ENCODE measurements at places on chromosomes 7 and 10. TPM values are rescaled to one million over a fixed set of nuclear protein-coding genes. Genes with fewer than 3 reads are reported as not detected.
A peak's percentile ranks its signal among the peaks of the same experiment; 100 is the strongest.

The HMX3 gene
- not detected for total RNA-seq

- peaks cover 15% of the 10 kb centered on the region for H3K36me3 ChIP-seq
- H3K27me3 ChIP-seq: no peaks in the 10 kb centered on the region
- DNase-seq: no peak
Observed at GRCh38 chr7:105786520-105787470, 89.6 kb downstream of the ATXN7L1 start.

The EIF5AL1 gene
- total RNA-seq: not detected

The LIPF gene
- not detected for total RNA-seq

The TWIST1 gene
- not detected for total RNA-seq

DNA sequence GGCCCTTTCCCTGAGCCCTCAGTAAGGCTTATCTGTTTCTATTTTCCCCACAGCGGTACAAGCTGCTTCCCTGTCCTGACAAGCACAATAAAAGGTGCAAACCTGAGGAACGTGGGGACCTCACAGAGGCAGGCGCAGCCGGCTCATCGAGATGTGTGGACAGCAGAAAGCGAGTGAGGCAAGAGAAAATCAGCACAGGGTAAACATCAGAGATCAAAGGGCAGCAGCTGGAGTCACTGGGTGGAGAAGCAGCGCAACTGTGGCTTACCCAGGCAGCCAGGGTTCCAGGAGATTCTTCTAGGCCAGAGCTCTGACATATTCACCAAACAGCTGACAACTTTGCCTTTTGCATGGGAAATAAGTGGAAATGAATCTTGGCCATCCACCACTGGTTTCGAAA, 212.6 kb downstream of the WDR11 start:
- no peaks in the 10 kb centered on the region for H3K27me3 ChIP-seq
- no peaks in the 10 kb centered on the region for H3K4me1 ChIP-seq
- no peak for DNase-seq
- no peaks in the 10 kb centered on the region for H3K36me3 ChIP-seq
- H3K27ac ChIP-seq: no peak overlapping the region

DNA sequence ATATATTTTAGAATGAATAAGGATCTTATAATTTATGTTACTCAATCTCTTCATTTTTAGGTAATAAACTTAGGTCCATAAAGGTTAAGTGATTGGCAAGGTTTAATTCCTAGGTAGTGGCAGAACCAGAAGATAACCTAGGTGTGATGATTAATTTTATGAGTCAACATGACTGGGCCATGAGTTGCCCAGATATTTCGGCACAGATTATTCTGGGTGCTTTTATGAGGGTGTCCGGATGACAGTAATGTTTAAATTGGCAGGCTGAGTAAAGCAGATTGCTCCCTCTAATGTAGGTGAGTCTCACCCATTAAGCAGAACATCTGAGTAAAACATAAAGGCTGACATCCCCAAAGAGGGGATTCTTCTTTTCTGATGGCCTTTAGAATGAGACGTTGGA, 1349.3 kb upstream of the CELF2 start:
- no peak overlapping the region for H3K4me3 ChIP-seq
- no peaks in the 10 kb centered on the region for H3K4me1 ChIP-seq
- H3K27ac ChIP-seq: no peak overlapping the region
- DNase-seq: no peak
- H3K27me3 ChIP-seq: no peaks in the 10 kb centered on the region

DNA sequence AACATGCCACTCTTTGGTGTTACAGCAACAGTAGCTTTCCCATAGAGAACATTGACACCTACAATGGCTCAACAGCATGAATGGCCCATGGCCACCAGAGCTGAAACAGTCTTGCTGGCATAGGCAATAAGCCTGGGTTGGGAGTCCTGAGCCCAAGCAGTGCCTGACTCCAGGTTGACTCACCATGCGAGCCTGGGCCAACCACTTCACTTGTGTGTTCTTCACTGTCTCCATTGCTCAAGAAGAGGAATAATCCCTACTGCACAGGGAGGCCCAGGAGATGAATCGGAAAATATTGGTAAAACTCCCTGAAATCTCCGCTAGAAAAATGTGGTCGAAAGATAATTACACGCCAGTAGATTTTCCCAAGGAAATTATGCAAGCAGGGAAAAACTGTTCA, 89.2 kb upstream of the INHBA start:
- no peak overlapping the region for H3K4me3 ChIP-seq
- no peaks in the 10 kb centered on the region for H3K36me3 ChIP-seq
- no peaks in the 10 kb centered on the region for H3K4me1 ChIP-seq
- no peaks in the 10 kb centered on the region for H3K27me3 ChIP-seq
- H3K27ac ChIP-seq: no peak overlapping the region
- no peak for DNase-seq

DNA sequence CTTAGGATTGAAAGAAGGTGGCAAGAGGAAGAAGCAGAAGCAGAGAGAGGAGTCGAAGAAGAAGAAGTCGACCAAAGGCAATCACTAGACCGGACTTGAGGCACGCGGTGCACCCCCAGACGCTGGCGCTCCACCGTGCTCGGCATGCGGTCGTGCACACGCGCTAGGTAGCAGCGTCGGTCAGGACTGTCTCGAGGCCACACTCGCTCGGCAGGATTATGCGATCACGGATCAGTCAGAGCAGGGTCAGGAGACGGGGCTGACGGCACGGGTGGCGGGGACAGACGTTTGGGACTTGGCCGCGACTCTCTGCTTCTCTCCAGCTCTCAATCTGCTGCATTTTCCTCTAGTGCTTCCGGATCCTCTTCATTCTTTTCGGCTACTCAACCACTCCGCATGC, 79.2 kb downstream of the DNAJB6 start:
- no peak overlapping the region for H3K4me3 ChIP-seq
- no peak for DNase-seq
- H3K27ac ChIP-seq: no peak overlapping the region
- no peaks in the 10 kb centered on the region for H3K4me1 ChIP-seq
- no peaks in the 10 kb centered on the region for H3K27me3 ChIP-seq
- no peaks in the 10 kb centered on the region for H3K36me3 ChIP-seq

GRCh38 chr7:36224934-36225858, 72.1 kb downstream of the EEPD1 start:
- no peak overlapping the region for H3K27ac ChIP-seq
- DNase-seq: no peak
- no peaks in the 10 kb centered on the region for H3K4me1 ChIP-seq
- H3K27me3 ChIP-seq: no peaks in the 10 kb centered on the region
- no peak overlapping the region for H3K4me3 ChIP-seq
- H3K36me3 ChIP-seq: no peaks in the 10 kb centered on the region

GRCh38 chr7:140212100-140212881, 35.5 kb upstream of the KDM7A start:
- DNase-seq: no peak
- no peaks in the 10 kb centered on the region for H3K36me3 ChIP-seq
- no peaks in the 10 kb centered on the region for H3K27me3 ChIP-seq
- peaks cover 17% of the 10 kb centered on the region for H3K4me1 ChIP-seq
- peak overlapping the region; percentile 1 for H3K4me3 ChIP-seq

- H3K36me3 ChIP-seq: no peaks in the 10 kb centered on the region
- no peaks in the 10 kb centered on the region for H3K4me1 ChIP-seq
- H3K4me3 ChIP-seq: no peak overlapping the region
- no peak for DNase-seq
Observed at GRCh38 chr7:157651366-157652160, 314.8 kb downstream of the DNAJB6 start.

GRCh38 chr7:43937444-43937843, 11.2 kb downstream of the UBE2D4 start:
- H3K36me3 ChIP-seq: peaks cover 9% of the 10 kb centered on the region
- no peak for DNase-seq
- no peaks in the 10 kb centered on the region for H3K27me3 ChIP-seq
- H3K27ac ChIP-seq: no peak overlapping the region
- H3K4me1 ChIP-seq: no peaks in the 10 kb centered on the region

DNA sequence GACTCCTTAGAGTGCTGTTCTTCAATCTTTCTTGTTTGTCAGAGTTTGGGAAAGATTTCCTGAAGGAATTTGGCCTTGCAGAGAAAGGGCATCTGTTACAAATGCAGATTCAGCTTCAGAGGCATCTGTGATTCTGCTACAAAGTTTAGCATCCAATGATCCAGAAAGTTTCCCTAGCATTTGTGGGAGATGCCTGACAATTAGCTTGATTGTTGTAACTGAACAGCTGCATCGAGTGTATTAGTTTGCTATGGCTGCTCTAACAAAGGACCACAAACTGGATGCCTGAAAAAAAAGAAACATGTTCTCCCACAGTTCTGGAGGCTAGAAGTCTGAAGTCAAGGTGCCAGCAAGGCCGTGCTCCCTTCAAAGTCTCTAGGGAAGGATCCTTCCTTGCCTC, 365.1 kb downstream of the GRID1 start:
- DNase-seq: no peak
- H3K27ac ChIP-seq: no peak overlapping the region
- H3K4me3 ChIP-seq: no peak overlapping the region
- H3K4me1 ChIP-seq: no peaks in the 10 kb centered on the region
- H3K36me3 ChIP-seq: no peaks in the 10 kb centered on the region

- no peak overlapping the region for H3K4me3 ChIP-seq
- H3K27ac ChIP-seq: no peak overlapping the region
- H3K27me3 ChIP-seq: no peaks in the 10 kb centered on the region
- H3K36me3 ChIP-seq: no peaks in the 10 kb centered on the region
- no peaks in the 10 kb centered on the region for H3K4me1 ChIP-seq
Observed at GRCh38 chr7:32256376-32256775, 186.2 kb upstream of the PDE1C start.

- H3K4me3 ChIP-seq: no peak overlapping the region
- no peaks in the 10 kb centered on the region for H3K36me3 ChIP-seq
- no peak for DNase-seq
- no peaks in the 10 kb centered on the region for H3K4me1 ChIP-seq
- H3K27ac ChIP-seq: no peak overlapping the region
- H3K27me3 ChIP-seq: no peaks in the 10 kb centered on the region
Observed at GRCh38 chr10:29120216-29120615, 168.7 kb upstream of the LYZL1 start.

DNA sequence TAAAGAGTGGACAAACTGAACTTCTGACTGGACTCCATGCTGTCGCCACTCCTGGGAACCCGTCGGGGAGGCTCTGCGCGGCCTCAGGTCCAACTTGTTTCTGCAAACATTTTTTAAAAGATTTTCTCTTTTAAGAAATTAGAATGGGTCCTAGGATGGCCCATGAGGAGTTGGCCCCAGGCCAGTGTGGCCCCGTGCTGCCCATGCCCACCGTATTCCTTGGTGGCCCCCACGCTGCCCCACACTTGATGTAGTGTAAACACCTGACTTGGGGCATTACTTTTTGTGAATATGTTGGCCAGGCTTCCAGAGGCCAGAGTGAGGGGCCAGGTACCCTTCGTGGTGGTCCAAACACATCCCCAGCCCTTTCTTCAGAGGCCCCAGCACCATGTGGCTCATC, 19.3 kb downstream of the ZNF316 start:
- H3K36me3 ChIP-seq: no peaks in the 10 kb centered on the region
- H3K4me3 ChIP-seq: no peak overlapping the region
- no peaks in the 10 kb centered on the region for H3K27me3 ChIP-seq
- H3K4me1 ChIP-seq: no peaks in the 10 kb centered on the region
- H3K27ac ChIP-seq: no peak overlapping the region

DNA sequence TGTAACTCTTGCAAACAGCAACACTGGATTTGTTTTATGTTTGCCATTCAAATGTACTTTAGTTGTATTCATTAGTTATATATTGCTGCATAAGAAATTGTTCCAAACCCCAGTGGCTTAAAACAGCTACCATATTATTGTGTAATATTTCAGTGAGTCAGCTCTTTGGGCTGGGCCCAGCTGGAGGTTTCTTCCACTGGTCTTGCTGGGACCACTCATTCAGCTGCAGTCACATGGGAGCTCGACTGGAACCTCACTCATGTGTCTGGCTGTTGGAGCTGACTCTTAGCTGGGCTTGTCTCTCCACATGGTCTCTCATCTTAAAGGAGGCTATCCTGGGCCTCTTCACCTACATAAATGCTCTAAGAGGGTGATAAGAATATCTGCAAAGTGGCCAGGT, 23.2 kb upstream of the PIP4K2A start:
- no peaks in the 10 kb centered on the region for H3K27me3 ChIP-seq
- H3K36me3 ChIP-seq: no peaks in the 10 kb centered on the region
- H3K4me1 ChIP-seq: no peaks in the 10 kb centered on the region
- no peak overlapping the region for H3K4me3 ChIP-seq

DNA sequence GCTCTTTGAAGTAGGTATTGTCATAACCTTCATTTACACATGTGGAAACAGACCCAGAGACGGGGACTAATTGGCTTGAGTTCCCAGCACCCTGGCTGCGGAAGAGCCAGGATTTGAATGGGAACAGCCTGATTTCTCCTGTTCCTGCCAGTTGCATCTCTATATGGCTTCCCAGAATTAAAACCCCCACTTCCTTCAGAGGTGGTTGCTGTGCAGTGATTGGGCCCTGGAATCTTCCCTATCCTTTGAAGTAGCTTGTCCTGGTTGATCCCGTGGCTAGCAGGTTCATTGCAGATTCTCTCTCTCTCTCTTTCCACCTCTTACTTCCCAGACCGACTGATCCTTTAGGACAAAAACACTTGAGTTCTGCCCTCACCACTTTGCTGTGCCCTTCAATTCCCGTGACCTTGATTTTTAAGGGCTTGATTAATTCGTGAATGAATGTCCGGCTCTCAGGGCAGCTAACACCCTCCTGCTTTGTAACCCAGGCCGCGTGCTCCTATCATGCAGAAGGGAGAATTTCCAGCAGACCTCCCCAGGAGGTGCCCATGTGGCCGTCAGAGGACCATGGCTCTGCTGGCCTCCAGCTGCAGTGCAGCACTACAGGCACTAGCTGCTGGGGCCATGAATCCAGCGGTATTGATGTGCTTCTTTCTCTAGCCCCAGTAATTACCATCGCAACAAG, 120.6 kb upstream of the AGK start:
- no peaks in the 10 kb centered on the region for H3K27me3 ChIP-seq
- no peak overlapping the region for H3K27ac ChIP-seq
- no peak overlapping the region for H3K4me3 ChIP-seq
- no peaks in the 10 kb centered on the region for H3K36me3 ChIP-seq
- DNase-seq: no peak

DNA sequence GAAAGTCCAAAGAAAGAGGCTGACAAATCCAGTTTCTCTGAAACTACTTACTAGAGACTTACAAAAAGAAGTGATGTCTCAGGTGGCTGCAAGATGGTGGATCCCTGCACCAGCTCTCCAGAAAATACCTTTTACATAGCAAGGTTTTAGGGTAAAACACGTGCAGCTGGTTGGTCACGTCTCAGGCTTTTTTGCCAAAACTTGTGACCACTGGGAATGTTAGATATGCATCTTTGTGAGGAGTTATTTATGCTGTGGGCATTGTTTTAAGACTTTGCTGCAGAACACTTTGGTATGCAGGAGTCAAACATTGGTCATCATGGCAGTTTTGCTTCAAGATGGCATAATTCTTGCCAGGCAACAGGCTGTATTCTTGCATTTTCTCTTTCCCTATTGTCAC, 1352.8 kb downstream of the REEP3 start:
- H3K27me3 ChIP-seq: no peaks in the 10 kb centered on the region
- DNase-seq: no peak
- no peak overlapping the region for H3K27ac ChIP-seq
- H3K4me3 ChIP-seq: no peak overlapping the region
- no peaks in the 10 kb centered on the region for H3K36me3 ChIP-seq

Measured in naive thymus-derived CD4-positive, alpha-beta T cell (primary cell).